Stimulated activated CD4-positive, alpha-beta T cell treated with anti-CD3 and anti-CD28 coated beads, Interleukin-2, amount 100 ng/mL, for 48 hours (primary cell): ENCODE measurements at places on chromosomes 7 and 10.

- no peak for DNase-seq
These were observed 10.0 kb downstream of the WBP1L start for GRCh38 chr10:102753718-102754117.

GRCh38 chr10:43122096-43122495 is 16.1 kb upstream of the CSGALNACT2 start:
- DNase-seq = no peak

- no peak for DNase-seq
These were observed 481.6 kb downstream of the SH2D4B start for GRCh38 chr10:81019029-81019890.

DNA sequence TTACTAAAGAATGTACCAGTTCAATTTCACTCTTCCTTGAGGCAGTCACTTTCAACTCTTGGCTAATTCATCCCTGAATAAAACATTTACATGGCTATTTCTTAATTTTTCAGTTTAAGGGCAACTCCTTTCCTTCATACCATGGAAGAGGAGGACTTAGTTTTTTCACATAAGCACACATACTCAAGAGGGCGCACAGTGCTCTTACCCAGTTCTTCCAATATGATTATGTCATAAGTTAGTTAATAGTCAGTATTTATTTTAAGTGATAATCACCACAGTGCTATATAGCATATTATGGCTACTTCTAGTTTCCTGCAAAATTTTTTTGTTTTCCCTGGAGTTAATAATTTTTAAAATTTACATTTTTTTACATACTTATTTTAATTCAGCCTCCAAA is 58.6 kb downstream of the SND1 start:
- DNase-seq = no peak

DNA sequence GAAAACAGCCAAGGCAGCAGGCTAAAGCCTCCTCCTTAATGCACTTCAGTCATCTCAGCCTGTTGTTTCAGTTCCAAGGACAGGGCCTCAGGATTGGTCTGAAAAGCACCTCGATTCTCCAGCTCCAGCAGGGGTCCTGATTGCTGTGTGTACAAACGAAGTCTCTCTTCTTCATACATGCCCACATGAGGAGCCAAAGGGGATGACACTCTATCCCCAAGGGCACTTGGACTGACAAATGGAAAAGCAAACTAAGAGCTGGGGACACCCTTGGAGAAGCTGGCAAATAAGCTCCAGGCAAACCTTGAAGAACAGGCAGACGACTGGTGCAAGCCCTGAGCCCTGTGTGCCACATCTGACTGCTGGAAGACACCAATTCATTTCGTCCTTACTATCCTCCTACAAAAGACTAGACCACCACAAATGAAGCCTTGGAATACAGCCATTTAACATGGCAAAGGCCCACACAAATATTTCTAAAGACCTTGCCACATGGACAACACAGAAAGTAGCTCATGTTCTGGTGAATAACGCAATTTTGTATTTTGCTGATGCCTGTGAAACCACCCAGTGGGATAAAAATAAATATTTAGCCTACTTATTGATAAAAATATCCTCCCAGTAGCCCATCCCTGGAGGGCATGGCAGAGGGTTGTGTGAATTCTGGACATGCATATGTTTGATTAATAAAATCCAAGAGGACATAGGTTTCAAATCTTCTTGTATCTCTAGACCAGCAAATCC is 61.9 kb downstream of the PARD3 start:
- DNase-seq = no peak

DNA sequence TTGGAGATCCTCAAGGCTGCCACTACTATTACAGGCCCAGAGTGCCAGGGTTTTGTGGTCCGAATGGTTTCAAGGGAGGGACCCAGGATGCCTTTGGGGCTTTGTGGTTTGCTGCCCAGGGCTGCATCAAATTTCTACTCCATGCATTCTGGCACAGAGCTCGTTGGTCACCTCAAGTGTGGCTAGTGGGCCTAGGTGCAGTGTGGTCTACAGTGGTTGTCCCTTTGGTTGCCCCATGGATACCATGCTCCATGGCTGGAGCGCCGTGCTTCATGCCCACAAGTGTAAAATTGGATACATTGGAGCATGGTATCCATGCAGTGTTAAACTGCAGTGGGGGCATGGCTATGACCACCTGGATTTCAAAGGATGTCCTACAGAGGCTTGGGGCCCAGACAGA is 5.4 kb upstream of the PRF1 start:
- no peak for DNase-seq

GRCh38 chr10:113151190-113151666 is 201.2 kb downstream of the TCF7L2 start:
- no peak for DNase-seq

GRCh38 chr10:71391701-71392100 is 5.0 kb upstream of the CDH23 start:
- no peak for DNase-seq

GRCh38 chr10:26637521-26638275 is 59.8 kb upstream of the PDSS1 start:
- DNase-seq = no peak

DNA sequence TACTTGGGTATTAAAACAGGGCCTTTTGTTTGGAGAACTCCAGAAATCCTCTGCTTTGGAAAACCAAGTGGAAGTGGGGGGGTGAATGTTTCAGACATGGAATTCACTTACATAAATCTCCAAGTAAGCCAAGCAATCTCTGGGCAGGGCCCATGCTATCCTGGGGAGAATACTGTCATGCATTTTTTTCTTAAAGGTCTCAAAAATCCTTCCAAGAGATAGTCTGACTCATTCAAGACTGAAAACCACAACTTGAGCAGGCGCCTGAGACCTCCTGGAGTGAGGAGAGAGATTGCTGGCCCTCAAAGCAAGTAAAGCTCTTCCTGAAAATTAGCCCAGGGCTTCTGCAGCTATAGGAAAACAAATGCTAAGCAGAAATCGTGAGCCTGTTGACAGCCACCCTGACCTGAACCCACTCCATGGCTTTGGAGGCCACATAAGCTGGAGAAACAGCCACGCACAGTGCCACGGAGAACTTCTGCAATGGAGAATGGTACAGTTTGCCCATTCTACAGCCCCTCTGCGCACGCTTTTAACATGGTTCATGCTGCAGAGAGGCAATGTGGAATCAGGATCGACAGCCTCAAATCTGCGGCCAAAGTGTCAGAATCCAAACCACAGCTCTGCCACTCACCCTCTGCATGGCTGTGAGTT is 203.1 kb upstream of the AUTS2 start:
- DNase-seq = no peak

GRCh38 chr10:23343591-23344240 is 881 bp downstream of the C10orf67 start:
- DNase-seq = peak; percentile 65

- DNase-seq = no peak
These were observed 176.5 kb downstream of the CSTF2T start for GRCh38 chr10:51522858-51523257.

GRCh38 chr7:14974688-14975087 is 72.1 kb upstream of the DGKB start:
- DNase-seq = no peak

- no peak for DNase-seq
These were observed 39.3 kb downstream of the C1GALT1 start for GRCh38 chr7:7221599-7222038.

- no peak for DNase-seq
These were observed 4.8 kb upstream of the SAP25 start for GRCh38 chr7:100578246-100579183.

DNA sequence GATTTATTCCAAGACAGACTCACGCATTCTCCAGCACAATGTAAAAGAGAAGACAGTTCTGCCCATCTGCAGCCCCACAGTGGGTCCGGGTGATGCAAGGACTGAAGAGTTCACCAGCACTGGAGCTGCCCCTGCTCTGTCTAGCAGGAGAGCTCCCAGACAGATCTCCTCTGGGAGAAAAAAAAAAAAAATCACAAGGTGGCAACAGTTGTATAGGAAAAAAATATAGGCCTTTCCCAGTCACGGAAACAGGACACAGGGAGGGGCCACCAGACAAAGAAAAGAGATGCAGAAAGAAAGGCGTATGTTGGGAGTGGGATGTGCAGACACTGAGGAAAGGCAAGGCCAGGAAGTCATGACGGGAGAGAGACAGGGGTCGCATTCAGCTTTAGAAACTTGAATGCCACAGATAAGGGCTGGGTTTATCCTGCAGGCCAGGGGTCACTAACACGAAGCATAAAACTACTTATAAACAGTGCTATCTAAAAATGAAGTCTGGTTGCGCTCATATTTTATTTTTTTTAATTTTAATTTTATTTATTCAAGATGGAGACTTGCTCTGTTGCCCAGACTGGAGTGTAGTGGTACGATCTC is 54.1 kb downstream of the FAM171A1 start:
- no peak for DNase-seq

- no peak for DNase-seq
These were observed 31.3 kb downstream of the PLAC9 start for GRCh38 chr10:80163741-80164341.

- peak; percentile 37 for DNase-seq
These were observed 373 bp downstream of the PAXIP1 start for GRCh38 chr7:155002411-155003091.

- no peak for DNase-seq
These were observed 188.2 kb downstream of the PTPN20 start for GRCh38 chr10:47099474-47099873.
